ENCODE measurements at places on chromosomes 6 and 20.

GRCh38 chr20:51738877-51739447 lies 29.2 kb downstream of the ATP9A start:
- DNase-seq, result no peak

- DNase-seq, result no peak
Measured at GRCh38 chr6:71388856-71389527, 100.4 kb downstream of the OGFRL1 start.

- peak; percentile 47 for DNase-seq
Measured at GRCh38 chr6:30915591-30915946, 1.5 kb downstream of the VARS2 start.

DNA sequence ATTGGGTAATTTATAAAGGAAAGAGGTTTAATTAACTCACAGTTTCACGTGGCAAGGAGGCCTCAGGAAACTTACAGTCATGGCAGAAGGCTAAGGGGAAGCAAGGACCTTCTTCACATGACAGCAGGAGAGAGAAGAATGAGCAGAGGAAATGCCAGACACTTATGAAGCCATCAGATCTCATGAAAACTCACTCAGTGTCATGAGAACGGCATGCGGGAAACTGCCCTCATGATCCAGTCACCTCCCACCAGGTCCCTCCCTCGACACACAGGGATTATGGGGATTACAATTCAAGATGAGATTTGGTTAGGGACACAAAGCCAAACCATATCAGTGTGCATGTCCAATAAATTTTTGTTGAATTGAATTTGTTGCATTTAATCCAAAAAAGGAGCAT lies 52.0 kb downstream of the ECT2L start:
- no peak for DNase-seq

GRCh38 chr6:101666256-101666655 lies 272.7 kb downstream of the GRIK2 start:
- DNase-seq, result no peak

Measured in NCI-H1694 treated with DMSO at 0.1 percent for 48 hours (cell line).